ENCODE measurements at places on chromosomes 13 and 19.

- DNase-seq = peak; percentile 42
Measured at GRCh38 chr19:51098365-51099046, 9.7 kb downstream of the CTU1 start.

- no peak for DNase-seq
Measured at GRCh38 chr13:96898646-96899254, 95.5 kb downstream of the OXGR1 start.

DNA sequence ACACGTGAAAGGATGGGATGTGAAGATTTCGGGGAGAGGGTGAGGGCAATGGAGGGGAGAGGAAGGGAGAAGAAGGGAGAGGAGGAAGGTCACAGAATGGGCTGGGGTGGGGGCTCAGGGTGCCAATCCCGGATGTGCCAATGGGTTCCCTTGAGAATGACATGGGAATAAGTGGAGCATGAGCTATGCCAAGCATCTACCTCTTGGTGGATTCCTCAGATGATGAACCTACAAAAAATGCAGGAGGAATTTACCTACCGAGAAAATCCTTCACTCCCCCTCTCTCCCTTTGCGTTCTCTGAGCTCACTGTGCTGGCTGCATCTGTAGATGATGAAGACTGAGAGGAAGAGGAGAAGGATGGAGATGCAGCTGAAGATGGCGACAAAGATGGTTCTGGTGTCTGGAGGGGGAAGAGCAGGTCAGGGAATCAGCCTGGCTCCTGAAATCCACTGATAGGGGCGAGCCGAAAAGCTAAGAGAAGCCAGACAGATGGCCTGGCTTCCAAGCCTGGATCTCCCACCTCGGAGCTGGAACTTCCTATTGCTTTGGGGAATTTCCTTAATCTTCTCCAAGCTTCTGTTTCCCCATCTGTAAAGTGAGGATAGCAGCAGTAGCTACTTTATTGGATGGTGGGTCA lies 21.6 kb downstream of the VSTM1 start:
- no peak for DNase-seq

- no peak for DNase-seq
Measured at GRCh38 chr13:97279913-97280312, 57.8 kb downstream of the MBNL2 start.

GRCh38 chr13:42883771-42884467 lies 102.5 kb downstream of the FAM216B start:
- DNase-seq = no peak

- DNase-seq = no peak
Measured at GRCh38 chr13:29547153-29547552, 48.3 kb downstream of the SLC7A1 start.

DNA sequence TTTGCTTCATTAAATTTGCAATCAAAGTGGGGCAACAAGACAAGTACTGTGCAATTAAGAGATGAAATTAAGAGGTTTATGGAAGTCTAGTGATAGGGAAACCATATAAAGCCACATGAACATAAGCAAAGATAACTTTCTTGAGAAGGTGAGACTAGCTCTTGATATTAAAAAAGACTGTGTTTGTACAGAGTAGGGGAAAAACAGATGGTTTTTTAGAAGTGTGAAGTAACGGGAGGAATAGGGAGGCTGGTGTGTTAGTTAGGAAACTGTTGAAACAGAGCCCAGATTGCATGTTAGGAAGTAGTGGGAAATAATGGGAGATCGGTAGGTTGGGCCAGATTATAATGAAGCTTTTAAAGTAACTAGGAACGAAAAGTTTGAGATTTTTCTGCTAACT lies 149.8 kb upstream of the FREM2 start:
- no peak for DNase-seq

- no peak for DNase-seq
Measured at GRCh38 chr19:9885077-9885552, 50.0 kb downstream of the PIN1 start.

GRCh38 chr19:41319500-41320184 lies 9.7 kb downstream of the CCDC97 start:
- DNase-seq = no peak

DNA sequence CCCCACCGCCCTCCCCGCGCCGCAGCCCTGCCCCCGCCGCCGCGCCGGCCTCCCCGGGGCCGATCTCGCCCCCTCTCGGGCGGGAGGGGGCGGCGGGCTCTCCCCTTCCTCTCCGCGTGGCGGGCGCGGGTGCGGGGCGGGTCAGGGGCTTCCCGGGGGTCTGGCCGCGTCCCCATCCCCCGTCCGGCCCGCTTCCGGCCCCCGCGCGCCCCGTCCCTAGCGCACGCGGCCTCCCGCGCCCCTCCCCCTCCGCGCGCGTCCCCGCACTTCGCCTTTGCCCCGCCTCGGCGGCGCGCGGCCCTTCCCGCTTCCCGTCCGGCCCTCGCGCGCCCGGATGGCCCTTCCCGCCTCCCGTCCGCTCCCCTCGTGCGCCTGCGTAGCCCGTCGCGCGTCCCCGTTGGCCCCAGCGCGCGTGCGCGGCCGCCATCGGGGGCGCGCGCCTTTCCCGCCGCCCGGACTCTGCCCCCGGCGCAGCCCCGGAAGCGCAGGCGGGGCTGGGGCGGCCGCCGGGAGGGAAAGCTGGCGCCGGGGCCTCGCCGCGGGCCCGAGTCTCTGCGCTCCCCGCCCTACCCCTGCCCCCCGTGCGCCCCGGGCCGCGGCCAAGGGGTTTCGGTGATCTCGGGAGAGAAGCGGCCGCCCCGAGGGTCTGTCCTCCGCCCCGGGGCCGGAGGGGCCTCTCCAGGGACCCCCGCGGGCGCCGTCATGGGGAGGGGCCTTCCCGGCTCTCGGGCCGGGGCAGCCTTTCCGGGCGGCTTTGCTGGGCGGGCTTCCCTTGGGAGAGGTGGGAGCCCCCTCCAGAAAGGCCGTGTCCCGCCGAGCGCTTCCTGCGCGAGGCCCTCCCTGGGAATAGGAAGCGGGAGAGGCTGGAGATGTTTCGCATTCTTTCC lies 519 bp downstream of the PTBP1 start:
- DNase-seq = peak; percentile 75

DNA sequence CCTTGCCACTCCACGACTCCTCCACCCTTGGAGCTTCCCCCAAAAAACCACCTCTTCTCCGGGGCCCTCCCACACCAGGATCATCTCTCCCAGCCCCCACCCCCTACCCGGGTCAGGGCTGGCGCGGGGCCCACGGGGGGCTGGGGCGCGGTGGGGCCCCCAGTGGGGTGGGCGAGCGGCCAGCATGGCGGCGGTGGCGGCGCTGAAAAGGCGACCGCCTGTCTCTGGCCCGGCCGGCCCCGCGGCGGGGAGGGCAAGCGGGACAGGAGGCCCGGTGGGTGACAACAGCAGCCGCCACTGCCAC lies 850 bp downstream of the DYRK1B start:
- no peak for DNase-seq

DNA sequence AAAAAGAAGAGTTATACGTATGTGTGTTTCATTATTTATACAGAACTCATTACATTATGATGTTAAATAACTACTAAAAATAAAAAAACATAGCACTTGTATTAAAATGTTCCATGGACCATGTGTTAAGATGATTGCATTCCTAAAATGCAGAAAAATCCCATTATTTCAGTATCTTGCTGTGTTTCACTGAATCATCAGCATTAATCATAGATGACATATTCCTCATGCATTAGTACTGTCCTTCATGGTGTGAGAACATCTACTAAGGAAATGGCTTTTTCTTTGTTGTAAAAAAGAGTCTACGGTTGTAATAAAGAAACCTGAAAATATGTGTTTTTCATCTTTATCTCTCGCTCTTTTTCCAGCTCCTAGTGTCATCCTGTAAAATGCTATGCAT lies 416.5 kb downstream of the FGF14 start:
- DNase-seq = no peak

GRCh38 chr13:33108620-33109019 lies 92.4 kb downstream of the KL start:
- no peak for DNase-seq

DNA sequence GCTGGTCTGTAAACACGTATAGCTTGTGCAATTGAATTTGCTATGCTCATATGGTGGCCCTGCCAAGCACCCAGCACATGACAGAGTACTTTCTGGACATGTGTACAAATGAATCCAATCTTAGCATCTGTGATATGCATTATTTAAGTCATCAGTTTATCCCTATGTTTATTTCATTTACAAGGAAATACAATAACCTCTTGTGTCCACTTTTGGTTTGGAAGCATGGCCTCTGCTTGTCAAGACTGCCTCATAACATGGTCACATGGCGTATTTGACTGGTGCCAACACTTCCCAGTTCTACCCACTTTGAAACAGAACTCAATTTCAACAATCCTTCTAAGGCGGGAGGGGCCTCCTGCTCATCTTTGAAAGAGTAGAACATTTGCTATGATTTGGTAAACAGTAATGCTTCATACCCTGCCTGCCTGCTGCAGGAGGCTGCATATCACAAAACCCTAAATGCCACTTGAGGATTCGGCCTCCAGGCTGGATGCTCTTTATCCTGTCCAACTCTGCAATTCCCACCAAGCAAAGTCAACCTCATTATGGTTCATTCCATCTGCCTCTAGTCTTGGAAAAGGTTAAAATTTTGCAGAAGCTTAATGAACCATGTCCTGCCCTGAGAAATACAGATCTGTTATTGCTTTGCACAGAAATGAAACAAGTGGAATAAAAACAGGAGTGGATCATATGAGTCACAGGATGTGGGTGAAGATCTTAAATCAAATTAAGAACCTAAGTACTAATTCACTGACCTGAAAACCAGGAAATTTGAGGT lies 151.3 kb downstream of the CYSLTR2 start:
- DNase-seq = no peak

DNA sequence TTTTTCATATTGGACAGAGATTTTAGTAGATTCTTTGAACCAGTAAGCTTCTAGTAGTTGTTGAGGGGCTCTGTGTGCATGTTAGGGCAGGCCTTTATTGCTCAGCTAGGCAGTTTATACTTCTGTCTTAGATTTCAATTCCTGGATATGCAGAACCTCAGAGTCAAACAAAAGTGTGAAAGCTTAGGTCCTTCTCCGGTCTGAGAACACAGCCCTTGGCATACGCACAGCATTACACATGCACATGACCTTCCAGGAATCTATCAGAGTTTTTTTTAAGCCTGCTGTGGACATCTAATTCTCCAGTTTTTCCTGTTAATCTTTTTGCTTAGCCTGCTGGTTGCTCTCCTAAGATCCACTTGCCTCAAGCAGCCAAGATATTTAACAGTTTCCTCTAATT lies 77.9 kb upstream of the KL start:
- DNase-seq = no peak

DNA sequence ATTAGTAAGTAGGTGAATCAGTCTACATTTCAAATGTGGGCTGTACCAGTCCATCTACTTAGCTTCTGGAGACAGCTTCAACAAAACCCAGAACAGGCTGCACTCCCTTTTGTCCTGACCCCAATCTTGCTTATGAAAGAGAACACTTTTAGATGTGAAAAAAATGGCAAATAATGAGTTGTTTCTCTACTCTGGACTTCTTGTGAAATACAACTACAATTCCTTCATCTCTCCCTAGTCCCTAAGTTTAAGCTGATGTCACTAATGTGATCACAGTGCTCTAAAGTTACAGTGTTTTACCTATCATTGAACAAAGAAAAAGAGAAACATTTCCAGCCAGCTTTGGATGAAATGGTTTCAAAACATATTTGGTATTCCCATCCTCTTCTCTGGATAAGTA lies 183.9 kb downstream of the LHFPL6 start:
- no peak for DNase-seq

GRCh38 chr19:14577885-14578427 lies 4.9 kb upstream of the CLEC17A start:
- no peak for DNase-seq

- no peak for DNase-seq
Measured at GRCh38 chr19:32914879-32915660, 45.5 kb upstream of the SLC7A9 start.

GRCh38 chr19:6087074-6087571 lies 23.2 kb downstream of the RFX2 start:
- no peak for DNase-seq

DNA sequence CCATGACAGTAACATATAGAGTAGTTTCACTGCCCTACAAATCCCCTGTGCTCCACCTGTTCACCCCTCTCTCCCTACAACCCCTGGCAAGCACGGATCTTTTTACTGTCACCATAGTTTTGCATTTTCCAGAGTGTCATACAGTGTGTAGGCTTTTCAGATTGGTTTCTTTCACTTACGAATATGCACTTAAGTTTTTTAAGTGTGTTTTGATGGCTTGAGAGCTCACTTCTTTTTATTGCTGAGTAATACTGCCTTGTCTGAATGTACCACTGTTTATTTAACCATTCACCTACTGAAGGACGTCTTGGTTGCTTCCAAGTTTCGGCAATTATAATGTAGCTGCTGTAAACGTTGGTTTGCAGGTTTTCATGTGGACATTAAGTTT lies 175.1 kb downstream of the ITGBL1 start:
- no peak for DNase-seq

All from T-cell (primary cell).